Smooth muscle cell of bladder (primary cell): ENCODE measurements at places on chromosomes 13 and 19. TPM values are rescaled to one million over a fixed set of nuclear protein-coding genes. Genes with fewer than 3 reads are reported as not detected.

ZNF536 gene
- total RNA-seq, result 0.09 and 5.3 TPM in 2 replicates

KDELR1 gene
- total RNA-seq, result 54.3 and 70.8 TPM in 2 replicates

CD22 gene
- 0.09 and 0.14 TPM in 2 replicates for total RNA-seq

RFPL4AL1 gene
- total RNA-seq, result not detected in 2 replicates

GARIN5A gene
- 0.09 and 0.28 TPM in 2 replicates for total RNA-seq

POMP gene
- 86.1 and 98.6 TPM in 2 replicates for total RNA-seq

LILRA5 gene
- not detected in 2 replicates for total RNA-seq

ZNF431 gene
- 1.8 and 2.4 TPM in 2 replicates for total RNA-seq

PTH2 gene
- not detected in 2 replicates for total RNA-seq

BEST2 gene
- total RNA-seq, result not detected in 2 replicates

TMPRSS9 gene
- not detected in 2 replicates for total RNA-seq

ZNF296 gene
- total RNA-seq, result not detected in 2 replicates

OR7A17 gene
- not detected in 2 replicates for total RNA-seq

ZNF582 gene
- 2.0 and 2.8 TPM in 2 replicates for total RNA-seq

NLRP9 gene
- total RNA-seq, result not detected in 2 replicates

IGFL3 gene
- total RNA-seq, result not detected in 2 replicates

KLHL1 gene
- not detected in 2 replicates for total RNA-seq

CYP4F2 gene
- total RNA-seq, result not detected in 2 replicates

C3 gene
- total RNA-seq, result 8.1 and 24.6 TPM in 2 replicates

HIF3A gene
- total RNA-seq, result 0.14 and 0.28 TPM in 2 replicates

C19orf85 gene
- total RNA-seq, result not detected in 2 replicates

ZNF99 gene
- not detected in 2 replicates for total RNA-seq

NFIC gene
- total RNA-seq, result 33.4 and 34.5 TPM in 2 replicates

AMH gene
- 0.28 and 0.46 TPM in 2 replicates for total RNA-seq

CEACAM8 gene
- total RNA-seq, result not detected in 2 replicates

SLC10A2 gene
- total RNA-seq, result not detected in 2 replicates

MTUS2 gene
- under 0.01 TPM in 1 of 2 replicates, not detected in the other for total RNA-seq

FBL gene
- 157 and 234 TPM in 2 replicates for total RNA-seq

DACH1 gene
- 0.28 TPM in 1 of 2 replicates, not detected in the other for total RNA-seq

KIRREL2 gene
- not detected in 2 replicates for total RNA-seq

LRFN3 gene
- 1.00 and 2.4 TPM in 2 replicates for total RNA-seq

FCHO1 gene
- total RNA-seq, result 0.09 and 0.14 TPM in 2 replicates
